ENCODE measurements at places on chromosomes 2 and 18. TPM values are rescaled to one million over a fixed set of nuclear protein-coding genes. Genes with fewer than 3 reads are reported as not detected.

GRCh38 chr2:67186871-67187270 is 210.3 kb upstream of the ETAA1 start:
- H3K27ac ChIP-seq: no peak overlapping the region
- no peaks in the 10 kb centered on the region for H3K27me3 ChIP-seq
- DNase-seq: no peak

DNA sequence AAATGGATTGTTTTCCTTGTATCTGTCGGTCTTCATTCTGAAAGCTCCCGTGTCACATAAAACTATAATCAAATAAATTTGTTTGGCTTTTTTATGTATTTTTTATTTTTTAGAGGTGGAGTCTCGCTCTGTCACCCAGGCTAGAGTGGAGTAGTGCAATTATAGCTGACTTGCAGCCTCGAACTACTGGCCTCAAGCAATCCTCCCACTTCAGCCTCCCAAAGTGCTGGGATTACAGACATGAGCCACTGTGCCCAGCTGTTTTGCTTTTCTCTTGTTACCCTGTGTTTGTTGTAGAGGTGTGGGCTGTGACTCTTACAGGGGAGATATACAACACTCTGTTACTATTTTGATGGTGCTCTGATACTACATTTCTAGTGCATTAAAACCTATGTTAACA is 2.2 kb downstream of the GALM start:
- DNase-seq: no peak
- no peaks in the 10 kb centered on the region for H3K36me3 ChIP-seq
- H3K27ac ChIP-seq: no peak overlapping the region
- H3K4me1 ChIP-seq: peaks cover 6% of the 10 kb centered on the region
- no peaks in the 10 kb centered on the region for H3K27me3 ChIP-seq

- DNase-seq: no peak
- no peaks in the 10 kb centered on the region for H3K36me3 ChIP-seq
- H3K4me3 ChIP-seq: no peak overlapping the region
- H3K27me3 ChIP-seq: peaks cover 9% of the 10 kb centered on the region
Observed at GRCh38 chr2:124402274-124402673, 377.2 kb downstream of the CNTNAP5 start.

DNA sequence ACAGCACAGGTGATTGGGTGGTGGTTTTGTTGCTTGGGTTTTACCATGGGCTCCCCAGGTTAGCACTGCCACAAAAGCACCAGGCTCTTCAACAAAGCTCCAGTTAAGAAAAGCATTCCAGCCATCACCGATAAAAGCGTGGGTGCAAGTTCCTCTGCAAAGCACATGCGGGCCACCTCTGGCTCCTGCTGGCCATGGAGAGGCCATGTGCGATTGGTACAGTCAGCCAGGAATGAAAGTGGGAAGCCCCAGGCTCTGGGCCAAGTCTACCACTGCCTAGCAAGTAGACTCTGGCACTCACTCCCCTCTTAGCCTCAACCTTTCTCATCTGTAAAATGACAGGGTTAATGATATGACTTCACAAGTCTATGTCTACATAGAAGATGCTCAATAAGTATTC is 36.0 kb downstream of the BCL11A start:
- no peaks in the 10 kb centered on the region for H3K27me3 ChIP-seq
- no peak overlapping the region for H3K4me3 ChIP-seq
- H3K36me3 ChIP-seq: no peaks in the 10 kb centered on the region
- peaks cover 26% of the 10 kb centered on the region for H3K4me1 ChIP-seq
- no peak overlapping the region for H3K27ac ChIP-seq

Gene IL36B
- not detected for total RNA-seq

Gene STRN
- total RNA-seq: 60.6 TPM

Measured in heart right ventricle (tissue), 16 donors.